ENCODE measurements at places on chromosomes 1 and 21.
A peak's percentile ranks its signal among the peaks of the same experiment; 100 is the strongest.

DNA sequence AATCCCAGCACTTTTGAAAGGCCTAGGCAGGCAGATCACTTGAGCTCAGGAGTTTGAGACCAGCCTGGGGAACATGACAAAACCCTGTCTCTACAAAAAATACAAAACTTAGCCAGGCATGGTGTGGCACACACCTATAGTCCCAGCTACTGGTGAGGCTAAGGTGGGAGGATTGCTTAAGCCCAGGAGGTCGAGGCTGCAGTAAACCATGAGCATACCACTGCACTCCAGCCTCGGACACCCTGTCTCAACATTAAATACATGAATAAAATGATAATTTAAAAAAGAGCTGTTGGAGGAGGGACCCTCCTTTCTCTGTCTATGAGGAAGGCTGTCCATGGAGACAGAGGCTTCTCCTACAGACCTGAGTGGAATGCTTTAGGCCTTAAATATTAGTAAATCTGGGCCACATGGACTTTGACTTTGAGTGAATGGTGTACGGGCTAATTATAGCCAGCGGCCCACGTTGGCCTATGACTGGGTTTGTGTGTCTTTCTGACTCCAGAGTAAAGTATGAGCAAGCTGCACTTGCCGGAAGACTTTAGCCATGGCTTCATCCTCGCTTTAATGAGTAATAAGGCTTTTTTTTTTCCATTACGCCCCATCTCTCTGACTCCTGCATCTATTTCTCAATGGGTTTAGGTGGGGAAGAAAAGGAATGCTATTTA is 21.3 kb downstream of the RAB3B start:
- peak; percentile 55 for DNase-seq

DNA sequence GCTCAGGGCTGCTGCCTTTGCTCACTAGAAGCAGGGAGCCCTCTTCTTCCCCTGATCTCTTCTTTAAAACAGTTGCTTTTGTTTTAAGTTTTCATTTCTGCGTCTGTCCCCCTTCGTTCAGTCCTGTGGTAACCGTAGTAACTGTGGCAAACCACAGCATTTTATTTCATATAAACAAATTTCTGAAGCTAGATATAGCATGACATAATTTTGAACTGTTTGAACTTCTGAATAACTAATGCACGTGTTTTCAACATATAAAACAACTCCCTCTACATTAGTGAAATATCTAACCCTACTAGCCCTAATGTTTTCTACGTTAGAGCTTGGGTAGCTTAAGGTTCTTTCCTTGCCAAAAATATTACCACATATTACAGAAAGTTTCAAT is 104.6 kb downstream of the DISP1 start:
- DNase-seq = no peak

GRCh38 chr1:96482616-96483015 is 239.0 kb upstream of the PTBP2 start:
- DNase-seq = no peak

DNA sequence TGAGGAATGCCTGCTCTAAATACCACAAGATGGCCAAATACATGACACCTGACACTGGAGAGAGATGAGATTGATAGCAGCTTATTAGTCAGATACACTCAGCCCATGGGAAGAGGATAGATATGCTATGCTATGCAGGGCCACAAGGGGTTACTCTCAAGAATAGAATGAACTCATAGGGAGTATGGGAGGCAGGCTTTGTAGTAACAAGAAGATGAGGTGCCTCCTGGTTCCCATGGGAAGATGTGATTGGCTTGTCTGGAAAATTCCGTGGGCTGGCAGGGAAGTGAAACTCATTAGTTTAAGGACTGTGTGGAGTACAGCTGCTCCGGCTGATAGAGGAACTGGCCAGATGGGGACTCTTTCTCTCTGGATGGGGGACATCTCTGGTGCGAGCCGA is 16.5 kb downstream of the CCDC30 start:
- DNase-seq = no peak

GRCh38 chr1:220967911-220968310 is 88.7 kb downstream of the HLX start:
- DNase-seq = no peak

DNA sequence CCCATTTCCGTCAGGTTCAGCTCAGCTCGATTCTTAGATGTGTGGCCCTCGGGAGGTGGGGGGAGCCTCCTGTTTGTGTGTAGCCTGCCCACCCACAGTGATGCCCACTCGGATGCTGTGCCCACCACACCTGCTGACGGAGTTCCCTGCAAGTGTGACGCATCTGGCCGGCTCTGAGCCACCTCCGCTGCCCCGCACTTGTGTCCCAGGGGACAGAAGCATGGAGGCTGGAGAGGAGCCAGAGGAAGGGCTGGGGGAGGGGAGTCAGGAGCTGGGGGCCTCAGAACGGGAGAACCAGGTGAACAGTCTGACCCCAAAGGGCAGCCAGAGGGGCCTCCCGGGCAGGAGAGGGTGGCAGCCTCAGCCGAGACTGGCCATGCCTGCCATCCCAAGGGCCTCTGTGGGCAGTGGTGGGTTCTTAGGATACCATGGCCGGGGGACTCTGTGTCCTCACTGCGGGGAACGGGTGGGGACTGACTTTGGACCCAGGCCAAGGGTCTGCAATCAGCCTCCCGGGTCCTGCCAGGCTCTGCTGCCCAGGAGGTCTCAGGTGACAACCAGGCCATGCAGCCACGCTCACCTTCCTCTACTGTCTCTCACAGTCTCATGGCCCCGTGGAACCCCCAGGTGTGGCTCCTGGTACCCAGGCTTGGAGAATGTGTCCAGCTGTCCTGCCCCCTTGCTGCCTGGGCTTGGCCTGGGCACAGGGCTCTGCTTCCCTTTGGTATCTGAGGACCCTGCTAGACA is 267.2 kb upstream of the VAMP3 start:
- no peak for DNase-seq

DNA sequence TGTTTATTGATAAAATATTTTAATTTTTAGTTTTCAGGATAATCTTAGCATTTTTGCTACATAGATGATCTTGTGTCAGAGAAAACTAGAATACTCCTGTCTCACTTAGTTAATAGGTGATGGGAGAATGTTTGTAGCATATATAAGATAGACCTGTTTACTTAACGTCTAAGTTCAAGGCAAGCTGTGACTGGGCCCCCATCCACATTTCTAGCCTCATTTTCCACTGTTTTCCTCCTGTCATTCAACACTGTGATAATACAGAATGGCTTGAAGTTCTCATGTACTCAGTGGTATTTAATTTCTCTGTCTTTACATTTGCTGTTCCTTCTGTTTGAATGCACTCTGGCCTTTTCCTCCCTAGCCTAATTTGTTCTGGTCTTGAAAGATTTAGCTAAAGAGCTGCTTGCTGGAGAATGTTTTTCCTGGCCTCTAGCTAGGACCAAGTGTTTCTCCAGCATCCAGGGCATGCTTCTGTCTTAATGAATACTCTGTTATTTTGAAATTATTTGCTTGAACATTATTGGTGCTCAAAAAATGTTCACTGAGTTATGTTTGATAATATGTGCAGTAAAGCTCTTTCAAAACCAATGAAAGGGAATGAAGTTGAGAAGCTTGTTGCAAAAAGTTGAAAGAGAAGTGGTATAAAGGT is 37.3 kb downstream of the USP25 start:
- no peak for DNase-seq

DNA sequence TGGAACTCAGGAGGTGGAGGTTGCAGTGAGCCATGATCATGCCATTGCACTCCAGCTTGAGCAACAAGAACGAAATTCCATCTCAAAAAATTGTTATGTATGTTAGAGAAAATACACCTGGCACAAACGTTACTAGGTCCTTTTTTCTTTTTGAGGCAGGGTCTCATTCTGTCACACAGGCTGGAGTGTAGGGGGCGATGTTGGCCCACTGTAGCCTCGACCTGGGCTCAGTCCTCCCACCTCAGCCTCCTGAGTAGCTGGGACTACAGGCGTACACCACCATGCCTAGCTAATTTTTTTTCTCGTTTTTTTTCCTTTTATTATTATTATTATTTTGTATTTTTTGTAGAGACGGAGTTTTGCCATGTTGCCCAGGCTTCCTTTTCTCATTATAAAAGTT is 4.4 kb downstream of the HAX1 start:
- no peak for DNase-seq

DNA sequence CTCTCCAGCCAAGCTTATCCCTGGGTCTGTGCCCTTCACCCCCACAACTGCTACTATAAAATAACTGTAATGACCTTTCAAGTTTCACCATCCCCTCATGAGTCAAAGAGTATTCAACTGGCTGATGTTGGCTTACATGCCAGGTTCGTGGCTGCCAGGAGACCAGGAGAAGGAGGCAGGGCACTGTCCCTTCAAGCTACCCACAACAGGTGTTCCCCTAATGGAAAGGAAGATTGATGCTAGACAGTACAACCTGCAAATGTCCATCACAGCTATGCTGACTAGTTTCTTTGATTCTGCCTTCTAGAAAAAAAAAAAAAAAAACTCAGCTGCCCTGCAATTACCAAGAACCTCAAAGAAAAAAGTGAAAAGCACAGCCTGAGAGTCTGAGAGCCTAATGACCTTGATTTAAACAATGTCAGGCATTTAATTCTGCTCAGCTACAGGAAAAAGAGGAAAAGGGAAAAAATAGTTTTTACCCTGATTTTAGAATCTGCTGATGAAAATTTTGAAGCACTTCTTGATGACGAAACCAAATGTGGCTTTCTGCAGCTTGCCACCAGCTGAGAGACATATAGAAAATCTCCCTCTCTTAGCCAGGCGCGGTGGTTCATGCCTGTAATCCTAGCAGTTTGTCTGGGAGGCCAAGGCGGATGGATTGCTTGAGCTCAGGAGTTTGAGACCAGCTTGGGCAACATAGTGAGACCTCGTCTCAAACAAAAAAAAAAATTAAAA is 82.7 kb upstream of the ROR1 start:
- no peak for DNase-seq

DNA sequence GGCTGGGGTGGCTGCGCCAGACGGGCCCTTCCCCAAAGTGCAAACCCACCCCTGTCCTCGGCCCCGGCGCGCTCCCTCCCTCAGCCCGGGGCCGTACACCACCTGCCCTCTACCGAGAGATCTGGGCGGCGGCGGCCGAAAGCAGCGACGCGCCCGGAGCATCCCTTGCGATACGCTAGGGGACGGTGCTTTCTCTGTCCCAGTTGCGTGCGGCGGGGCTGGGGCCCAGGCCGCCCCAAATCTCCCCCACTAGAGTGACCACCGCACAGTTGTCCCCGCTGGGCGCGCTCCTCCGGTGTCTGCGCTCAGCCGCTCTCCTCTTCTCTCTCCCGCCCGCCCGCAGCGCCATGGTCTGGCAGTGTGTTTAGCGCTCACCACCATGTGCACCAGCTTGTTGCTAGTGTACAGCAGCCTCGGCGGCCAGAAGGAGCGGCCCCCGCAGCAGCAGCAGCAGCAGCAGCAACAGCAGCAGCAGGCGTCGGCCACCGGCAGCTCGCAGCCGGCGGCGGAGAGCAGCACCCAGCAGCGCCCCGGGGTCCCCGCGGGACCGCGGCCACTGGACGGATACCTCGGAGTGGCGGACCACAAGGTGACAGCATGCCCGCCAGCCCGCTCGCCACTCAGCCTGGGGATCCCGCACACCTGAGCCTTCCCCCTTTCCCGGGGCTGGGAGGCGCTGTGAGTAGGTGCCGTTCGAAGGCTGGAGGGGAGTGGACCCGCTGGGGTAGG is 1.0 kb downstream of the ST6GALNAC5 start:
- DNase-seq = no peak

DNA sequence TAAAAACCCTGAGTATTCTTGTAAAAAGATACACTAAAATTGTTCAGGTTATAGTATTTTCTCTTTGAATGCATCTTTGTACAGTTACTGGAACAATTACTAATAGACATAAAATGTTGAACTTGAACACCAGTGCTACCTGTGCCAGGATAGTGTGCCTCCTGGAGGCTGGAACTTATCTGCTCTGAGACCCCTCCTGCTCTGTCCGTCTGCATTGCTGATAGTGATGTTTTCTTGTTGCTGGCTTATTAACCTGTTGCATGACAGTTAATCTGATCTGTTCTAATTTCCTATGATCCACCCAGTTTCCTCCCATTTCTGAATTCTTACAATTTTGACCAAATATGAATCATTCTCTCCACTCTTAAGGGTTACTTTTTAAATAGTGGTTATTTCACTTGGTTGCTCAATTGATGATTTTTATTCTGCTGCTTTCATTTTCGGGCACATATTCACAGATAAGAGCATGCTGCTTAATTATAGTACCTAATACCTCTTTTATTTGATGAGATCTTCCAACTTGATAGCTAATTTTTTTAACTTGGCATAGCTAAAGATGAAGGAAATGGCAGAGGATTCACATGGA is 101.4 kb downstream of the CC2D1B start:
- no peak for DNase-seq

- no peak for DNase-seq
These were observed 249.4 kb upstream of the AJAP1 start for GRCh38 chr1:4404854-4405590.

GRCh38 chr1:91099746-91100621 is 78.1 kb upstream of the ZNF644 start:
- DNase-seq = no peak

DNA sequence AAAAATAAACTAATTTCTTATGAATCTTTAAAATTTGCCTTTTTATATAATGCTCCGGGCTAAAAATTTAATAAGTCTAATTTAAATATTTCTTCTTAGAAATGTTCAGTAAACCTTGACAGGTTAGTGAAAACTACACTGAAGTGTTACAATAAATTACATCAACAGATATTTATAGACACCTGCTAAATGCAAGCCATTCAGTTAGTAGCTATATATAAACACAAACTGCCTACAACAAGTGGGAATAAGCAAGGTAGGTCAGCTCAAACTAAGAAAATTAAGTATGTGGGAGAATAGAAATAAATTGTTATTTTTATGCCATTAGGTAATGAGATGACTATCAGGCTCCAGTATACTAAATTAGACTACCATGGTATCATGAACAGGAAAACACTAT is 215.6 kb downstream of the DENND1B start:
- no peak for DNase-seq

- no peak for DNase-seq
These were observed 58.6 kb downstream of the RRAGC start for GRCh38 chr1:38800720-38801671.

GRCh38 chr1:156795787-156796186 is 20.9 kb downstream of the SH2D2A start:
- DNase-seq = no peak

DNA sequence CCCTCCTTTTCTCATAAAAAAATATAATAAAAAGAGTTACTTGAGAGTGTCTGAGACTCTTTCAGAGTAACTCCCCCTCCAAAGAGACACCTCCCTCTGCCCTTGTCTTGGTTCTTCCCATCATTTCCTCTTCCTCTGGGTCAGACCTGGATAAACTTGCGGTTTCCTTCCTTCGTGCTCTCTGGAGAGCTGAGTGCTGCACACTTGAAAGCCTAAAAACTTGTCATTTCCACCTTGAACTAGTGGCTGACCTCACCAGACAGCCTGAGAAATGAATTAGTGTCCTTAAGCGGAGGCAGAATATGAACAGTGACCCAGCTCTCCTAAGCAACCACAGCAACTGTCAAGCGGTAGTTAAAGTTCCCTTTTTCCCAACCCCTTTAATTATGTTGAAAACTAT is 88.4 kb upstream of the PROX1 start:
- DNase-seq = no peak

- no peak for DNase-seq
These were observed 38.4 kb upstream of the GPR25 start for GRCh38 chr1:200834383-200834782.

GRCh38 chr1:30670240-30671060 is 52.9 kb downstream of the MATN1 start:
- peak; percentile 53 for DNase-seq

Data from T1000 (cell line).